Stimulated activated memory B cell treated with anti-CD40 and anti-IgM and Interleukin-4, amounts not matched to agents 10 μg/mL and 1 μg/mL and 100 μg/mL, for 72 hours (primary cell): ENCODE measurements at places on chromosomes 16 and 17.

DNA sequence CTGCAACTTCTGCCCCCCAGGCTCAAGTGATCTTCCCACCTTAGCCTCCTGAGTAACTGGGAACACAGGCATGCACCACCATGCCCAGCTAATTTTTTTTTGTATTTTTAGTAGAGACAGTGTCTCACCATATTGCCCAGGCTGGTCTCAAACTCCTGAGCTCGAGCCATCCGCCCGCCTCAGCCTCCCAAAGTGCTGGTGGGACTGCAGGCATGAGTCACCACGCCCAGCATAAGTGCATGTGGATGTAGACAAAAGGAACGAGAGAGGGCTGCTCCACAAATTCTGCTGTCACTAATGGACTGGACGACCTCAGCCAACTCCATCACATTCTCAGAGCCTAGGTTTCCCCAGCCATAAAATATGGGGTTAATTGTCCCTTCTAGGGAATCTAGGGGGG is 7.7 kb upstream of the SP2 start:
- no peak for ATAC-seq
- H3K27ac ChIP-seq, result no peak overlapping the region
- peaks cover 16% of the 10 kb centered on the region for H3K4me1 ChIP-seq

GRCh38 chr16:70381604-70382342 is 35.1 kb downstream of the DDX19A start:
- peaks cover 14% of the 10 kb centered on the region for H3K36me3 ChIP-seq
- peak overlapping the region; percentile 92 for H3K4me3 ChIP-seq
- ATAC-seq, result peak; percentile 28
- peaks cover 13% of the 10 kb centered on the region for H3K4me1 ChIP-seq
- peak overlapping the region; percentile 89 for H3K27ac ChIP-seq
- H3K27me3 ChIP-seq, result no peaks in the 10 kb centered on the region

DNA sequence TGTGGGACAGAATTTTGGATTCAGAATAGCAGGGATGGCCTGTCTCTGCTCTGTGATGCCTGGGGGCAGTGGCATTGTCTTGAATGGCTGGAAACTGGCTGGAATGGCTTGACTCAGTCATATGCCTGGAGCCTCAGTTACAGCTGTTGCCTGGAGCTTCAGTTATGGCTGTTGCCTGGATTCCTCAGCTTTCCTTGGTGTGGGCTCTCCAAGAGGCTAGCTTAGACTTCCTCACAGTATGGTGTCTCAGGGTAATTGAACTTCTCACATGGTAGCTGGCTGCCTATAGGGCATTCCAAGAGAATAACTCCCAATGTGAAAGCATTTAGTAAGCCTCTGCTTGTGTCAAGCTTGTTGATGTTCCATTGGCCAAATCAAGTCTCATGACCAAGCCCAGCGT is 21.1 kb downstream of the KRT23 start:
- peaks cover 17% of the 10 kb centered on the region for H3K27me3 ChIP-seq
- no peak overlapping the region for H3K27ac ChIP-seq
- ATAC-seq, result no peak

DNA sequence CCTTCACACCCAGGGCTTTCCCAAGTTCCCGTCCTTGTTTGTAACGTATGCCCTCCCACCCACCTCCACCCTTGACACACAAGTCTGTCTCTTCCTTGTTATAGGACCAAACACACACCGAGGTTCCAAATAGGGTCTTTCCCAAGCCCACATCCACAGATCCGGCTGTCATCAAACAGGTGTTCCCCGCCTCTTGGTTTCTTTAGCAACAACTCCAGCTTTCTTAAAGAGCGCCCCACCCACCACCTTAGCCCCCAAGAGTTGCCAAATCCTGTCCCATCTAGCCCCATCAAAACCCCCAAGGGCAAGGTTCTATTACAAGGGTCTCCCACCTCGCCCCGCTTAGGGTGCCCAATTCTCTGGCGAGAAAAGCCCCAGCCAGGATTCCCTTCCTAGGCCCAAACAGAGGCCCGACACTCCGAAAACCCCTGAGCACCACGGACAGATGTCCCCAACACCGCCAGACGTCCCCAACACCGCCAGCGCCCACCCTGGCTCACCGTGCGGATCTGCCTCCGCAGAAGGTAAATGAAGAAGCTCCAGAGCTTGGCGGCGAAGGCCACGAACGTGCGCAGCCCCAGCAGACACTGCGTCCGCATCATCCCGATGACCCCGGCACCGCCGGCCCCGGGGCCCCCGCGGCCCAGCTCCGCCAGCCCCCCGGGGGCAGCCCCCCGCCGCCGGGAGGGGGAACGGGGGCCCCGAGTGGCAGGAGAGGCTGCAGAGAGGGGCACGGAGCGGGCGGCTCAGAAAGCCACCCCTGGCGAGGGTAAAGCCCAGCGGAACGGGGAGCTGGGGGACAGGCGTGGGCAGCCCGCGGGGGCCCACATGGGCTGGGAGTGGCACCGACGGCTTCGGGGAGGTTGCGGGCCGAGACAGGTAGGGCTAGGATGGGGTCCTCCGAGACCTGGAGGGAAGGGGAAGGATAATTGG is 573 bp downstream of the CTDNEP1 start:
- peak overlapping the region; percentile 98 for H3K27ac ChIP-seq
- ATAC-seq, result peak; percentile 6
- no peaks in the 10 kb centered on the region for H3K27me3 ChIP-seq

DNA sequence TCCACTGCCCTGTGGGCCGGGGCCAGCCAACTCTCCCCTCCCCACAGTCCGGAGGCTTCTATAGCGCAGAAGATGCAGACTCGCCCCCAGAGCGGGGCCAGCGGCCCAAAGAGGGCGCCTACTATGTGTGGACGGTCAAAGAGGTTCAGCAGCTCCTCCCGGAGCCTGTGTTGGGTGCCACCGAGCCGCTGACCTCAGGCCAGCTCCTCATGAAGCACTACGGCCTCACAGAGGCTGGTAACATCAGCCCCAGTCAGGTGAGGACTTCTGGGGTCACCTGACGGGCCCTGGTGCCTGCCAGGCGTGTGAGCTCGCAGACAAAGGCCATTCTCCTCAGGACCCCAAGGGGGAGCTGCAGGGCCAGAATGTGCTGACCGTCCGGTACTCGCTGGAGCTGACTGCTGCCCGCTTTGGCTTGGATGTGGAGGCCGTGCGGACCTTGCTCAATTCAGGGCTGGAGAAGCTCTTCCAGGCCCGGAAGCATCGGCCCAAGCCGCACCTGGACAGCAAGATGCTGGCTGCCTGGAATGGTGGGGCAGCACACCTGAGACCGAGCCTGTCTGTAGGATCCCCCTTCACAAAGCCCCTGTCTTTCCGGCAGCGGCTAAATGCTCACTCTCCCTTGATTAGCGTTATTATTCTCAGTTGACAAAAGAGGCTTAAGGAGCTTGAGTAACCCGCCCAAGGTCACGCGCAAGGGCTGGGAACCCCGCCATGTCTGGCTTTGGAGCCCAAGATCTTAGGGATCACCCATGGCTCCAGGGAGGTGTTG is 3.9 kb downstream of the SPATA20 start:
- no peak for ATAC-seq
- H3K4me3 ChIP-seq, result no peak overlapping the region
- no peak overlapping the region for H3K27ac ChIP-seq
- peaks cover 45% of the 10 kb centered on the region for H3K36me3 ChIP-seq

- H3K27me3 ChIP-seq, result peaks cover 48% of the 10 kb centered on the region
- no peaks in the 10 kb centered on the region for H3K4me1 ChIP-seq
- no peak overlapping the region for H3K27ac ChIP-seq
Measured at GRCh38 chr17:41592601-41593305, 6.1 kb upstream of the KRT14 start.

GRCh38 chr17:34567691-34568465 is 11.5 kb upstream of the TMEM132E start:
- no peak overlapping the region for H3K27ac ChIP-seq
- H3K4me3 ChIP-seq, result no peak overlapping the region
- H3K27me3 ChIP-seq, result peaks cover 37% of the 10 kb centered on the region
- no peaks in the 10 kb centered on the region for H3K4me1 ChIP-seq
- no peak for ATAC-seq

DNA sequence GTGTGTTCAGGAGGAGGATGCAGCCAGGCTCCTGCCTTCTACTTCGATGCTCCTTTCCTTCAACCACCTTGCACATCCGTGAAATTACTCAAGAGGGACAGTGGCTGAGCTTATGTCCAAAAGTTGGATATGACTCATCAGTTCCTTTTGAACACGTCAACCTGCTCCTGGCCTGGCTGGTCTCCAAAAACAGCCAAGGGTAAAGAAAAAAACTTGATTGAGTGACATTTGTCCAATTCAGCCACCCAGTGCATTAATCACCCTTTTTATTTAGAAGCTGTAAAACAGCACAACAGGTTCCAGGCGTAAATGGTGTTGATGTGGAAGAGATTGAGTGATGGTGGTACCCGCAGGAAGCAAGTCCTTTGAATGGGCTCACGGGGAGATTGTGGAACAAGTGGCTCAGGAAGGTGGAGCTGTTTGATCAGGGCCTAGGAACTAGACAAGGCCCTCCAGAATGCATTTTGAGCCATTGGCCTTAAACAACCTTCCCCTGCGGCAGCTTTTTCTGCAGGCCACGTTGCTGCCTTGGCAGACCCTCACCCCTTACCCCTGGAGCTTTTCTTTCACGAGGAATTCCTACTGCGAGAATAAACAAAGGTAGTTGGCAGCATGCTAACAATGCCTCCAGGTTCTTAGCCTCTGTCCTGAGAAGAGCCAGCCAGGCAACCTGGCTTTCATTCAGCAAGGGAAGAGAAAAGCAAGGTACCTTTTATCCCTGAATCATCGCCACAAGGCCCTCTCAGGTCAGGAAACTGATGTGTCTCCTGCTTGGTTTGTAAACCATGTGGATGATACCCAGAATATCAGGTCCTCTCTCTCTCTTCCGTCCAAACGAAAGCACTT is 173.3 kb upstream of the CACNG5 start:
- no peaks in the 10 kb centered on the region for H3K4me1 ChIP-seq
- H3K36me3 ChIP-seq, result no peaks in the 10 kb centered on the region
- H3K4me3 ChIP-seq, result no peak overlapping the region
- H3K27me3 ChIP-seq, result peaks cover 7% of the 10 kb centered on the region

- H3K27ac ChIP-seq, result no peak overlapping the region
- H3K4me3 ChIP-seq, result no peak overlapping the region
- H3K36me3 ChIP-seq, result no peaks in the 10 kb centered on the region
- no peak for ATAC-seq
Measured at GRCh38 chr16:11429823-11430222, 84.6 kb downstream of the RMI2 start.
